Daoy (cell line): ENCODE measurements at places on chromosomes 6 and 20. TPM values are rescaled to one million over a fixed set of nuclear protein-coding genes. Genes with fewer than 3 reads are reported as not detected.
A peak's percentile ranks its signal among the peaks of the same experiment; 100 is the strongest.

GRCh38 chr20:24535941-24536730, 66.7 kb downstream of the SYNDIG1 start:
- DNase-seq = no peak

DNA sequence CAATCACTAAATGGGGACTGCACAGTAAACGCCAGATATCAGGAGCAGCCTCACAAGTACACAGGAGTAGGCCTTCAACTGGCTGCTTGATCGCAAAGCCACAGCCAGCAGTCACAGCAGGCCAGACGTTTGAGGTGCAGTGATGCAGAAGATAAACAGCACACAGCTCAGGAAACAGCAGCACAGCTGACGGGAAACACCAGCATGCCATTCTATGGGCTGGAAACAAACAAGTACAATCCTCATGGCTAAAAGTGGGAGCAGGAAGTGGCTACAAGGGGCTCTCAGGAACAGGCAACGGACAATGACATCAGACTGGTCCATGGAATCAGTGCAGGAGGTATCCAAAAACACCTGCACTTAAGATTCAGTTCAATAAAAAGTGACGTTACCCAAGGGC, 111.0 kb downstream of the DTNBP1 start:
- peak; percentile 46 for DNase-seq

DNA sequence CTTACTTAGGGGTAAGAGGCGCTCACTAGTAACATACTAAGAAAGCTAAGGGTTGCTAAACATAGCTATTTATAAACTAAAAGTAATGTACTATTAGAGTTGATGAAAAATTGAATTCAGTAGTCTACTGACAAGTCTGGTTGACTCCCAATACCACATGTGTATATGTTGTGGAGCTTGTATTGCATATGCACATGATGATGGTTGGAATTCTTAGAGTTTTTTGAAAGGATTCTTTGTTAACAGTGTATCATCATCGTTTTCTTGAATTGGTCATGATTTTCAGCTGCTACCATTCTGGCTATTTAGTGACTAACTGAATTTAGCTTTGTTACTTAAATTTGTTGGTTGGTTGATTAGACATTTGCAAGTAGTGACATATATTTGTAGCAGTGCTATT, 27.2 kb downstream of the ABRACL start:
- no peak for DNase-seq

DNA sequence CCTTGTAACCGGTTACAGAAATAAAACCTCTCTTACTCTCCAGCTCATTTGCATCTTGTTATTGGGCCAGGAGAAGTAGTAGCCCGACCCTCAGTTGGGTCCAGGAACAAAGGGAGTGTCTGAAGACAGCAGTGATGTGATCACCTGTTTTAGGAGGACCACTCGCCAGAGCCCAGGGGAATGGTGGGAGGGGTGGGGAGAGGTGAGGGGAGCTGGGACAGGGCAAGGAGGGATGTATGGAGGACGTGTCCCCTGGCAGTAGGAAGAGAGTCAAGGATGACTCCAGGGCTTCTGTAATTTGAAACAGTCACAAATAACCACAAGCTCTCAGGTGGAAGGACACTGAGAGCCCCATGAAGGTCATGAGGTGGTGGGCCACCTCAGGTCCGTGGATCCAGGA, 1.4 kb upstream of the PCMTD2 start:
- no peak for DNase-seq

DNA sequence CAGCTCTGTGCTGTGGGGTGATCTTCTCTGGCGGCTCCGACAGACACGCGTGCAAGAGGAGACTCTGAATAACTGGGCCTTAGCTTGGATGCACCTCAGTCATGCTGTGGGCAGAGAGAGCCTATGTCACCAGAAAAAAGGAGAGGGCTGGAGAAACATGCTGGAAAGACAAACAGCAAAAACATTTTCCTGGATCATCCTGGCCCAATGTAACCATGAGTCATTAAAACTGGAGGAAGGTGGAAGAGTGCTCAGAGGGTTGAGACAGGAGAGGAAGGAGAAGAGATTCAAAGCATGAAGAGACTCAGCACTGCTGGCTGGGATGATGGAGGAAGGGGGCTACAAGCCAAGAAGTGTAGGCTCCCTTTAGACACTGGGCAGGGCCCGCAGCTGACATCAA, 292.0 kb downstream of the CDH26 start:
- no peak for DNase-seq

GRCh38 chr6:84687431-84687830, 77.0 kb downstream of the TBX18 start:
- no peak for DNase-seq

The NTSR1 gene
- 0.17 TPM in 1 of 2 replicates, not detected in the other for total RNA-seq

- no peak for DNase-seq
Observed at GRCh38 chr6:16987996-16988395, 113.9 kb upstream of the STMND1 start.

The SLC17A1 gene
- total RNA-seq = not detected in 2 replicates

DNA sequence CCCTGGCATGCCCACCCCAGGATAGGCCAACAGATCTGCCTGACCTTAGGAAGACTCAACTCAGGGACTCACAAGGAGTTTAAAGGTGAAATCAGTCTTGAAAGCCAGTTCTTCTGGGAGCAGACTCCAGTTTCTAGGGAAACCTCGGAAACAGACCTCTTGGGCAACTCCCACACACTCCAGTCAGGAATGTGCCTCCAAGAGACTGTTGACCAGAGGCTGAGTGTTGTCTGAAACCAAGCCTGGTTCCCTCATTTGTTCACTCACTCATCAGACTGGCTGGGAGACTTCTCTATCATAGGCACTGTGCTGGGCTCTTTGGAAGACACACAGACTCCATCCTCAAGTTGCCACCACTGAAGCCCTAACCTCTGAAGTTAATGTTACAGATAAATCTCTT, 1.8 kb downstream of the TREM1 start:
- peak; percentile 15 for DNase-seq

DNA sequence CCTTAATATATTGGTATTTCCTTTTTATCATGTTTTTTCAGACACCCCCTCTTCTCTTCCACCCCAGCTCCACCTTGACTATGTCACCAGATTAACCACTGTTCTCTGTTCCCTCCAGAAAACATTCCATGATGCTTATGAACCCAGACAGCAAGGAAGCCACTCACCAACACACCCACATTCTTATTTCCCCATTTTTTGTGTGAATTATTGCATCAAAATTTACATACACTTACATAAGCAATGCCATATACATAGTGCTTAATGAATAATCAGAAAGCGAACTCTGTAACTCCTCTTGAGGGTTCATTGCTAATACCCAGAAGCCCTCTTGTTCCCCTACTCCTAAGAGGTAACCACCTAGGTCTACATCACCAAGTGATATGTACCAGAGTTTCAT, 182.3 kb upstream of the CDYL start:
- no peak for DNase-seq

- peak; percentile 45 for DNase-seq
Observed at GRCh38 chr6:133774356-133774755, 114.6 kb upstream of the TCF21 start.

The BTN3A1 gene
- 10.3 and 16.1 TPM in 2 replicates for total RNA-seq

DNA sequence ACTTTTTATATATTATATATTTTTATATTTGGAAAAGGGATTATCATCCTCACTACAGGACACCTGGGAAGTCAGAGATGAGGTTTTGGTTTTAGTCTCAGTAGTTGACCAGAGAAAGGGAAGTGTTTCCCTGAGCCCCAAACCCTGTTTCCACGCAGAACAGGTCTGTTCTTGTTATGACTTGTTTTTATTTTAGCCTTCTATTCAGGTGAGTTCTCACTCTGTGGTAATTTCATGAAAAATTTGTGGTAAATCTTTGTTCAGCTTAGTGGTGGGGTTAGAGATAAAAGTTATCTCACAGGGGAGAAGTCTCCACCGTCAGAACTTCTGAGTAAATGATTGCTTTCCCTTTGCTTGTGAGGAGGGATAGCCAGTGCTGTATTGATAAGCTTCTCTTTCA, 224.9 kb downstream of the FARS2 start:
- no peak for DNase-seq
